Activated naive CD8-positive, alpha-beta T cell treated with anti-CD3 and anti-CD28 coated beads, Interleukin-2, amount 10 ng/mL, durations not matched to agents 7 days and 5 days (primary cell): ENCODE measurements at places on chromosomes 3 and 15.

GRCh38 chr15:26873846-26874245, 7.0 kb downstream of the GABRA5 start:
- H3K27ac ChIP-seq, result no peak overlapping the region
- H3K4me1 ChIP-seq, result no peaks in the 10 kb centered on the region
- H3K4me3 ChIP-seq, result no peak overlapping the region
- H3K36me3 ChIP-seq, result no peaks in the 10 kb centered on the region
- H3K27me3 ChIP-seq, result peaks cover 6% of the 10 kb centered on the region
- no peak for DNase-seq

GRCh38 chr3:16842272-16843270, 42.2 kb upstream of the PLCL2 start:
- DNase-seq, result peak; percentile 72
- H3K27ac ChIP-seq, result peak overlapping the region; percentile 95
- peaks cover 47% of the 10 kb centered on the region for H3K4me1 ChIP-seq
- peaks cover 3% of the 10 kb centered on the region for H3K36me3 ChIP-seq

- no peak overlapping the region for H3K27ac ChIP-seq
- H3K27me3 ChIP-seq, result peaks cover 5% of the 10 kb centered on the region
- no peak for DNase-seq
- H3K4me3 ChIP-seq, result no peak overlapping the region
These were observed 13.5 kb downstream of the OR5K3 start for GRCh38 chr3:98404010-98404409.

DNA sequence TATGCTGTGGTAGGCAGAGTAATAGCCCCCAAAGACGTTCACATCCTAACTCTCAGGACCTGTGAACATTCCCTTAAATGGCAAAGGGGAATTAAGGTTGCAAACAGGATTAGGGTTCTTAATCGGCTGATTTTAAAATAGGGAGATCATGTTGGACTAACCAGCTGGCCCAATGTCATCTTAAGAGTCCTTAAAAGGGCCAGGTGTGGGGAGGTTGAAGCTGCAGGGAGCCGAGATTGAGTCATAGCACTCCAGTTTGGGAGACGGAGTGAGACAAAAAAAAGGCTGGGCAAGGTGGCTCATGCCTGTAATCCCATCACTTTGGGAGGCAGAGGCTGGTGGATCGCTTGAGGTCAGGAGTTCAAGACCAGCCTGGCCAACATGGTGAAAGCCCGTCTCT, 1.6 kb upstream of the FLNB start:
- no peak for DNase-seq
- no peak overlapping the region for H3K27ac ChIP-seq
- H3K4me3 ChIP-seq, result no peak overlapping the region

GRCh38 chr3:172132159-172132586, 92.8 kb downstream of the FNDC3B start:
- peak overlapping the region; percentile 67 for H3K27ac ChIP-seq
- no peak for DNase-seq
- peaks cover 44% of the 10 kb centered on the region for H3K4me1 ChIP-seq
- H3K4me3 ChIP-seq, result peak overlapping the region; percentile 3
- no peaks in the 10 kb centered on the region for H3K27me3 ChIP-seq

GRCh38 chr3:18780959-18781358, 355.8 kb upstream of the SATB1 start:
- H3K36me3 ChIP-seq, result peaks cover 2% of the 10 kb centered on the region
- no peaks in the 10 kb centered on the region for H3K27me3 ChIP-seq
- peak overlapping the region; percentile 80 for H3K4me3 ChIP-seq
- H3K27ac ChIP-seq, result peak overlapping the region; percentile 80
- no peak for DNase-seq

GRCh38 chr3:197592361-197593045, 36.7 kb upstream of the BDH1 start:
- peak overlapping the region; percentile 74 for H3K4me3 ChIP-seq
- peaks cover 17% of the 10 kb centered on the region for H3K36me3 ChIP-seq
- H3K27ac ChIP-seq, result peak overlapping the region; percentile 95
- no peaks in the 10 kb centered on the region for H3K27me3 ChIP-seq

DNA sequence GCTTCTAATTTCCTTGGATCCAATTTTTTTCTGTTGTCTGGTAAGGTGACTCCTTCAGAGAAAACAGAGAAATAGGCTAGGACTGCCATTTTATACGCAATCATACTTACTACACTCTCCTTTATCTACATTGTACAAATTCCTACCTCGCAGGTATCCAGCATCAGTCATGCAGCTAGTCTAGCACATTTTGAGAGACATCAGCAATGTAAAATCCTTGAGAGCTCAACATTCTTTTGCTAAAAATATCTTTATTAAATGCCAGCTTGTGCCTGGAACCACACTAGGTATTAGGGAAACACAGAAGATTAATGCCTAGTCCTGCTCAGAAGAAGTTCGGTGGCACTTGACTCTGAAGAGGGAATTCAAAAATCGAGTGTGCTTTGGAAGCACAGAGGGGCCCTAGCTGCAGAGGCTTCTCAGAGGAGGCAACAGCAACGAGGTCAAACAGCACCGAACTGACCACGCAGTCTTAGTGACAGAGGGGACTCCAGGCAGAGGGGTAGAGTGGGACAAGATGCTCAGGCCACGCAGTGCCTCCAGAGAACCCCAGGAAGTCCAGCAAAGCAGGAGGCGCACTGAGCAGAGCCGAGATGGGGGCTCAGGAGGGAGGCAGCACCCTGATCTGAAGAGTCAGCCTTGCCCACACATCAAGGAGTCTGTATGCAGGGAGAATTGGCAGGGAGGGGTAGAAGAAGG, 3.5 kb downstream of the FAM174B start:
- no peak overlapping the region for H3K4me3 ChIP-seq
- DNase-seq, result no peak
- no peak overlapping the region for H3K27ac ChIP-seq
- H3K36me3 ChIP-seq, result peaks cover 2% of the 10 kb centered on the region

GRCh38 chr3:128597900-128598299, 52.7 kb downstream of the RPN1 start:
- DNase-seq, result no peak
- H3K36me3 ChIP-seq, result no peaks in the 10 kb centered on the region
- peaks cover 11% of the 10 kb centered on the region for H3K4me1 ChIP-seq
- no peaks in the 10 kb centered on the region for H3K27me3 ChIP-seq
- H3K27ac ChIP-seq, result no peak overlapping the region
- H3K4me3 ChIP-seq, result no peak overlapping the region

DNA sequence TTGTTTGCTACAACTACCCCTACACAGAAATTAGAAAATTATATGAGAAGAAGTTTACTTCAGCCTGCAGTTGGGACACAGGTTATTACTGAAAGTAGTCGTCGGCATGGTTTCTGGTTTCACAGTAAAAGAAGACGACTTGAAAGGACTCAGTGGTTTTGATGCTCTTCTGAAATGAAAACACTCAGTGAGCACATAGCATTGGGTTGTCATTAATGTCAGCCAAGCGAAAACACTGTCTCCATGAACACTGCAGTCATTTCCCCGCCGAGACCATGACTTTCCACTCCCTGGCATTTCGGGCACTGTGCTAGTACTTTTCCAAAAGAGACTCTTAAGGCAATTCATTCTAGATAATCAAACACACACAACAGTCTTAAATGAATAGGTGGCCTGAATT, 69.2 kb upstream of the ICE2 start:
- peaks cover 17% of the 10 kb centered on the region for H3K36me3 ChIP-seq
- no peak for DNase-seq
- no peaks in the 10 kb centered on the region for H3K27me3 ChIP-seq
- peak overlapping the region; percentile 82 for H3K4me3 ChIP-seq
- H3K4me1 ChIP-seq, result peaks cover 84% of the 10 kb centered on the region

GRCh38 chr15:101016581-101016980, 97.4 kb downstream of the LRRK1 start:
- H3K4me3 ChIP-seq, result no peak overlapping the region
- DNase-seq, result no peak
- peaks cover 2% of the 10 kb centered on the region for H3K4me1 ChIP-seq

DNA sequence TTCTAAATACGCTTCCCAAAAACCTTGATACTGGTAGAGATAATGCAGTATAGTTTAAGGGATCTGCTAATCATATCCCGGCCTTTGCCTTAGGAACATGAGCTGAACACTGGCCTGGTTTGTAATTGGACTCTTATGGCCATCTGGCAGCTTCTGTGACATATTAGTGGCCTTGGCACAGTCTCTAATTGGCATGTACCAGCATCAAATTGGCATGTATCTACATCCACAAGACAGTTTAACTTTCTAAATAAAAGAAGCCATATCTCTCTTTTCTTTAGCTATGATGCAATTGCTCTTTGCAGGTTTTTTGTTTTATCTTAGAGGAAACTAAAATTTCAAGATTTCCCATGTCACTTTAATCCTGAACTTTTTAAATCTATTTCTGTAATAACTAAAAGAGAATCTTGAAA, 44.6 kb upstream of the FILIP1L start:
- no peak overlapping the region for H3K27ac ChIP-seq
- no peaks in the 10 kb centered on the region for H3K27me3 ChIP-seq
- peaks cover 46% of the 10 kb centered on the region for H3K36me3 ChIP-seq

DNA sequence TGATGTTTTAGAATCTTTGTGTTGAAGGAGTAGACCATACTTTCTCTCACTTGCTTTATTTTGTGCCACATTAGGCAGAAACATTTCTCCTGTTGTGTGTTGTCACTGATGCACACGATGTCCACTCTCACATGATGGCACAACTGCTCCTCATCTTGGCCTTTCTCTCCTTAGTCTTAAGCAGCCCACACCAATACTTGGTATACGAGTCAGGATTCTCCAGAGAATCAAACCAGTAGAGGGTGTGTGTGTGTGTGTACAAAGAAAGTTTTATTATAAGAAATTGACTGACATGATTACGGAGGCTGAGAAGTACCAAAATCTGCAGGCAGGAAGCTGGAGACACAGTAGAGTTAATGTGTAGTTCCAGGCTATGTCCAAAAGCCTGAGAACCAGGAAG, 187.1 kb downstream of the ALCAM start:
- no peaks in the 10 kb centered on the region for H3K4me1 ChIP-seq
- no peak overlapping the region for H3K27ac ChIP-seq
- H3K36me3 ChIP-seq, result peaks cover 13% of the 10 kb centered on the region
- H3K27me3 ChIP-seq, result no peaks in the 10 kb centered on the region

DNA sequence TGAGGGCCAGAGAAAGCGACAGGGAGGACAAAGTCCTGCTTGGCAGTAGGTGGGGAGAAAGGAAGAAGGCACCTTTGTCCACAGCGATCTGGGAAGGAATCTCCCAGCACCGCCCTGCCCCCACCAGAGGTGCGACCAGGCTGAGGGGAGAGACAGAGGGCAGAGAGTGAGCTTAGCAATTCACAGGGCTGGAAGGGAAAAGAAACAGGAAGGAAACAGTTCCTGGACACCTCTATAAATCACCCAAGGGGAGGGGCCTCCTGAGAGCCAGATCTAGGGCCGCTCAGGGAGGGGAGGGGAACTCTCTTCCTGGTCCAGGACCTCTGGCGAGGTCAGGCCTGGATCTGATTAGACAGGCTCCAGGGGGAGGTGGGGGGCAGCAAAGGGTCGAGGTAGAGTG, 35.4 kb downstream of the RNU5B-1 start:
- no peaks in the 10 kb centered on the region for H3K36me3 ChIP-seq
- H3K4me1 ChIP-seq, result peaks cover 4% of the 10 kb centered on the region
- DNase-seq, result no peak
- peaks cover 10% of the 10 kb centered on the region for H3K27me3 ChIP-seq
- no peak overlapping the region for H3K4me3 ChIP-seq
- H3K27ac ChIP-seq, result no peak overlapping the region

GRCh38 chr15:52308446-52309153, 13.0 kb upstream of the MYO5C start:
- peaks cover 2% of the 10 kb centered on the region for H3K4me1 ChIP-seq
- DNase-seq, result no peak
- H3K27me3 ChIP-seq, result no peaks in the 10 kb centered on the region
- H3K27ac ChIP-seq, result no peak overlapping the region
- H3K4me3 ChIP-seq, result no peak overlapping the region

DNA sequence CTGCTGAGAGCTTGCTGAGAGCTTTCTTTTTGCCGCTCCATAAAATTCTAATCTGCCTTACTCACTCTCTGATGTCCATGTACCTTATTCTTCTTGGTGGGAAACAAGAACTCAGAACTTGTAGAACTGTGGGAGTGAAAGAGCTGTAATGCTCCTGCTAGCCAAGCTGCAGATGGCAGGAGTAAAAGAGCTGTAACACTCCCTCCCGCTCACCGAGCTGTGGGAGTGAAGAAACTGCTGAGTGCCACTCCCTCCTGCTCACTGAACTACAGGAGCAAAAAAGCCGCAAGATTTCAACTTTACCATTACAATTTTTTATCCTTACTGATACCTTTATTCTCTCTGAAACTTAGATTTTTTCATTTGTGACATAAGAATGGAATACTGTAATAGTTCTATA, 199.1 kb downstream of the SI start:
- H3K27me3 ChIP-seq, result no peaks in the 10 kb centered on the region
- no peak overlapping the region for H3K4me3 ChIP-seq
- no peak for DNase-seq
- H3K36me3 ChIP-seq, result no peaks in the 10 kb centered on the region

GRCh38 chr3:166889241-166889640, 490.9 kb downstream of the ZBBX start:
- no peak overlapping the region for H3K27ac ChIP-seq
- DNase-seq, result no peak
- no peaks in the 10 kb centered on the region for H3K27me3 ChIP-seq
- no peaks in the 10 kb centered on the region for H3K36me3 ChIP-seq
- H3K4me1 ChIP-seq, result no peaks in the 10 kb centered on the region
- no peak overlapping the region for H3K4me3 ChIP-seq

DNA sequence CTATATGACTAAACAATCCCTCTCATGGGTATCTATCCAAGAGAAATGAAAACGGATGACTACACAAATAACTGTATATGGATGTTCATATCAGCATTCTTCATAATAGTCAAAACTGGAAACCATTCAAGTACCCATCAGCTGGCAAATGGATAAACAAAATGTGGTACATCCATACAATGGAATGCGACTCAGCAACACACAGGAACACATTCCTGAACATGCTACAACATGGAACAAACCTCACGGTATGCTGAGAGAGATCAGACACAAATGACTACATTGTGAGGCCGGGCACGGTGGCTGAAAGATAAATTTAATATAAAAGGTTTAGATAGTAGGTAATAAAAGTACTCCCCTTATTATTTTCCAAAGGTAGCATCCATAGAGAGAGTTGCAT, 42.6 kb downstream of the CCR4 start:
- H3K4me3 ChIP-seq, result no peak overlapping the region
- H3K36me3 ChIP-seq, result peaks cover 28% of the 10 kb centered on the region
- no peaks in the 10 kb centered on the region for H3K27me3 ChIP-seq

GRCh38 chr15:74229686-74230085, 6.4 kb upstream of the CCDC33 start:
- no peak overlapping the region for H3K27ac ChIP-seq
- no peaks in the 10 kb centered on the region for H3K4me1 ChIP-seq
- peaks cover 3% of the 10 kb centered on the region for H3K27me3 ChIP-seq
- no peaks in the 10 kb centered on the region for H3K36me3 ChIP-seq
- H3K4me3 ChIP-seq, result no peak overlapping the region

DNA sequence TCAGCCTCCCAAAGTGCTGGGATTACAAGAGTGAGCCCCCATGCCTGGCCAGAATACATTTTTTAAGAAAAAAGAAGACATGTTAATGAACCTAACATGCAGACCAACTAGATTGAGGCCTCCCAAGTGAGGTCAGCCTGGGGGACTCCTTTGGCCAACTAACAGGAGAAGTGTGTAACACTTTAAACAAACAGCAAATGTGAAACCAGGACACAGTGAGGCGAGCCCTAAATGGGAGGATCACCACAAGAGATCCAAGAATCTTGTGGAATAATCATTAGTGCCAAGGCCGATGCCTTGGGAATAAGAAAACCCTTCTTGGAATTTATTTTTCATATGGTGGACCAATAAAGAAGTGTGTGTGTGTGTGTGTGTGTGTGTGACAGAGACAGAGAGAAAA, 73.9 kb downstream of the ATP10A start:
- no peak overlapping the region for H3K4me3 ChIP-seq
- peaks cover 48% of the 10 kb centered on the region for H3K4me1 ChIP-seq
- no peaks in the 10 kb centered on the region for H3K27me3 ChIP-seq
- no peak for DNase-seq
- H3K27ac ChIP-seq, result no peak overlapping the region
- peaks cover 9% of the 10 kb centered on the region for H3K36me3 ChIP-seq
